Kidney (tissue), 22 donors: ENCODE measurements at places on chromosomes 6 and 20. TPM values are rescaled to one million over a fixed set of nuclear protein-coding genes. Genes with fewer than 3 reads are reported as not detected.

GRCh38 chr20:60238992-60239660 lies 280.9 kb downstream of the CDH26 start:
- no peaks in the 10 kb centered on the region for H3K4me1 ChIP-seq
- H3K4me3 ChIP-seq = no peak overlapping the region
- DNase-seq = no peak
- no peaks in the 10 kb centered on the region for H3K27me3 ChIP-seq
- no peaks in the 10 kb centered on the region for H3K36me3 ChIP-seq

The SLC22A1 gene
- 2.3 TPM for total RNA-seq

DNA sequence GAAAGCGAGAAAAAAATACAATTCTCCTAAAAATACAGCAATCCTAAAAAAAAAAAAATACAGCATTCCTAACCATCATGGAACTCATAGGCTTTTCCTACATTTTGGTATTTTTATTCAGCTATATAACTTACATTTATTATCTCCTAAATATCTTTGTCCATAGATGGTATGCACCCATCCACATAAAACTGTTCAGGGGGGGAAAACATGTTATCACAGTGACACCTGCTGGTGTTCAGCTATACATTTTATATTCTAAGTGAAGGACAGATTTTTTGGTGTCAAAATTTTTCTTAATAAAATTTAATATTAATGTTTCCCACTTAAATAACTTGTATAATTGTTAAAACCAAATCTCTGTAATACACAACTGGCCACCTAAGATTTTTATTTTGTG lies 58.0 kb downstream of the BLOC1S5 start:
- H3K4me1 ChIP-seq = no peaks in the 10 kb centered on the region
- peak; percentile 64 for DNase-seq
- no peaks in the 10 kb centered on the region for H3K27me3 ChIP-seq
- H3K27ac ChIP-seq = no peak overlapping the region
- H3K36me3 ChIP-seq = no peaks in the 10 kb centered on the region

DNA sequence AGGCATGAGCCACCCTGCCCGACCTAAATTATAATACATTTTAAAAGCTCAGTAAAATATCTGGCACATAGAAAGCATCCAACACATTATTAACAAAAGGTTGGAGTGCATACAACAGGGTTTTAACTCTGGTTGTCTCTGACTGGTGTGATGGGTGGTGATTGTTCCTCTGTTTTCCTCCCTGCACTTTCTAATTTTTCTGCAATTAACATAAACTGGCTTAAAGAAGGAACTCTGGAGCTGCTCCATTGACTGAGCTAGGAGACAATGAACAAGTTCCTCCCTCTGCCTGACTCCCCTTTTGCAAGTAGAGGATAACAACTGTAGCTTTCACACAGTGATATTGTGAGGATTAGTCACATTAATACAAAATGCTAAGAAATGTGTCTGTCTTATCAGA lies 48.5 kb upstream of the SIRPG start:
- H3K4me1 ChIP-seq = no peaks in the 10 kb centered on the region
- no peaks in the 10 kb centered on the region for H3K36me3 ChIP-seq
- no peak overlapping the region for H3K27ac ChIP-seq
- DNase-seq = no peak
- no peak overlapping the region for H3K4me3 ChIP-seq

- DNase-seq = no peak
- no peaks in the 10 kb centered on the region for H3K36me3 ChIP-seq
- no peaks in the 10 kb centered on the region for H3K27me3 ChIP-seq
- no peak overlapping the region for H3K27ac ChIP-seq
- no peaks in the 10 kb centered on the region for H3K4me1 ChIP-seq
Measured at GRCh38 chr20:25600632-25601031, 15.3 kb upstream of the NINL start.

The MUC22 gene
- not detected for total RNA-seq

The IPCEF1 gene
- 25.9 TPM for total RNA-seq

The GRM1 gene
- total RNA-seq = 0.19 TPM

DNA sequence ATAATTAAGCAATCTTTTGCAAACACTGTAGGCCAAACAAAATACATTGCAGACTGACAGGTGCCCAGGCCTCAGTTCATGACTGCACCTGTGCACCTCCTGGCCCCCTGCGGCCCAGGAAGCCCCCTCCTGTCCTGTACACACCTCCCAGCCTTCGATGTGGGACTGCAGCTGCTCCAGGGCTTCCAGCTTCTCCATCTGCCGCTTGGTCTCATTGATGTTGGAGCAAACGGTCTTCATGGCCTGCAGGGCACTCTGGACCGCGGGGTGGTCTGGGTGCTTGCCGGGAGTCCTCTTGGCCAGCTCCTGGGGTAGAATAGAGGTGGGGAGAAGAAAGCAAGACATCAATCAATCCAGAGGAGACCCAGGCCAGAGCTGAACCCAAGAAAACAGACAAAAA lies 119.7 kb downstream of the PREX1 start:
- H3K4me1 ChIP-seq = no peaks in the 10 kb centered on the region
- H3K4me3 ChIP-seq = no peak overlapping the region
- no peak for DNase-seq
- no peak overlapping the region for H3K27ac ChIP-seq

DNA sequence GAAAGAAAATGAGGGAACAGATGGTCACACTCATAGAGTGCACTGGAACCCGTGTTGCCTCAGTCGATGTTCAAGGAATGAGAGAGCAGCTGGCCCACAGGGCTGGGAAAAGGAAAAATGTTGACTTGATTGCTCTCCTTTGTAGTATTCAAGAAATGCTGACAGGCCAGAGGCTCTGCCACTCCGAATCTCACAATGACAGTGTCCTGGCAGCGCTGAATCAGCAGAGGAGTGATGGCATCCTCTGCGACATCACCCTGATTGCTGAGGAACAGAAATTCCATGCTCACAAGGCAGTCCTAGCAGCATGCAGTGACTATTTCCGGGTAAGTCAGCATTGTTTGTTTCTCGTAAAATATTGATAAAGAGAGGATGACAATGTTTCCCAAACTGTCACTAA lies 51.3 kb downstream of the KLHL32 start:
- H3K4me3 ChIP-seq = no peak overlapping the region
- H3K36me3 ChIP-seq = no peaks in the 10 kb centered on the region
- no peaks in the 10 kb centered on the region for H3K27me3 ChIP-seq
- no peak overlapping the region for H3K27ac ChIP-seq
- H3K4me1 ChIP-seq = no peaks in the 10 kb centered on the region
- no peak for DNase-seq

DNA sequence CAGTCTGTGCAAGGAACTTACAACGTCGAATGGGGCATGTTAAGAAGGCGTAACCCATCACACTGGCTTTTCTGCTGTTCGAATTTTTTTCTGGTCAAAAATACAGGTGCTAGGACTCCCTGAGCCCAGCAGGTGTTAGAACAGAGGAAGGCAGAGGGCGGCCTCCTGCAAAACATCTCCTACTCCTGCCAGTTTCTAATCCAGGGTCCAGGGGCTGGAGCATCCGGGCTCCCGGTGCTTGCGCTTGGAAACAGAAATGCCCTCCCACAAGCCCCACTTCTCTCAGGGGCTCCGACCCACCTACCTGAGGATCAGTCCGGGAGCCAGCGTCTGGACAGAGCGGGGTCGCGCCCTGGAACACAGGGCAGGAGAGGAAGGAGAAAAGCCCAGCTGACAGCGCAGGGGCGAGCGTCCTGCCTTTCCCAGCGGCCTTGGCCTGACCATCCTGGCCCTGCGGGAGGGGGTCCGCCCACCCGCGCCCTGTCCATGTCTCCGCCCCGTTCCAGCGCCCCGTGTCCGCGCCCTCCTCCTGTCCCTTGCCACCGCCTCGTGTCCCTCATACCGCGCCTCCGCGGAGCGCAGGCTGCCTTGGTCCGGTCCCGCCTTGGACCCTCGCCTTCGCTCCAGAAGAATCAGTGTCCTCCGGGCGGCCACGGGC lies 14.8 kb upstream of the LPA start:
- DNase-seq = no peak
- no peaks in the 10 kb centered on the region for H3K4me1 ChIP-seq
- no peaks in the 10 kb centered on the region for H3K27me3 ChIP-seq
- no peaks in the 10 kb centered on the region for H3K36me3 ChIP-seq
- no peak overlapping the region for H3K27ac ChIP-seq
- H3K4me3 ChIP-seq = peak overlapping the region; percentile 43

The DOK5 gene
- 5.4 TPM for total RNA-seq

DNA sequence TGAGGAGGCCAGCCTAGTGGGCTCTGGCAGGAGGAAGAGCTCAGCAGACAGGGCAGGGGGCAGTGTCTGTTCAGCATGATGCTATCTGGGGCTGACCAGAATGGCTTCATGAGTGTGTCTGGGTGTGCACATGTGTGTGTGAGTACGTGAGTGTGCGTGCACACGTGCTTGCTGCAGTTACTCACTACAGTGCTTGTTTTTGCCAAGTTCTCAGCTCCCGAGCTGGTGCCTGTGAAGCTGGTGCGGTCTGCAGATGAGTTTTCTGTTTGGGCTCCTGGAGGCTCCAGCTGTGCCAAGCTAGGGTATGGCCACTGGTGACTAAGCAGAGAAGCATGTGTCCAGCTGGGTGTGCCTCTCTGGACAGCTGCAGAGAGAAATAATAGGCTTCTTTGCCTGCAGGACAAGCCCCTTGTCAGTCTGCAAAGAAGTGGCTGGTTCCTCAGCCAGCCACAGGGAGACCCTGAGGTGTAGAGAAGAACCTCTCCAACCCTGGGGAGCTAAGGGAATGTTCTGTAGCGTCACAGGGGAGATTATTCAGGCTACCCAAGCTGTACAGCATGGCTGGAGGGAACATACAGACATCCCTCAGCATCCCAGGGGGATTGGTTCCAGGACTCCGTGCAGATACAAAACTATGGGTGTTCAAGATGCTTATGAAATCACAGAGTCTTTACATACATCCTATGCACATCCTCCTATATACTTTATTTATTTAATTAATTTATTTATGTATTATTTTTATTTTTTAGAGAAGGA lies 40.2 kb upstream of the FAM50B start:
- no peak overlapping the region for H3K4me3 ChIP-seq
- H3K27ac ChIP-seq = no peak overlapping the region
- DNase-seq = no peak

DNA sequence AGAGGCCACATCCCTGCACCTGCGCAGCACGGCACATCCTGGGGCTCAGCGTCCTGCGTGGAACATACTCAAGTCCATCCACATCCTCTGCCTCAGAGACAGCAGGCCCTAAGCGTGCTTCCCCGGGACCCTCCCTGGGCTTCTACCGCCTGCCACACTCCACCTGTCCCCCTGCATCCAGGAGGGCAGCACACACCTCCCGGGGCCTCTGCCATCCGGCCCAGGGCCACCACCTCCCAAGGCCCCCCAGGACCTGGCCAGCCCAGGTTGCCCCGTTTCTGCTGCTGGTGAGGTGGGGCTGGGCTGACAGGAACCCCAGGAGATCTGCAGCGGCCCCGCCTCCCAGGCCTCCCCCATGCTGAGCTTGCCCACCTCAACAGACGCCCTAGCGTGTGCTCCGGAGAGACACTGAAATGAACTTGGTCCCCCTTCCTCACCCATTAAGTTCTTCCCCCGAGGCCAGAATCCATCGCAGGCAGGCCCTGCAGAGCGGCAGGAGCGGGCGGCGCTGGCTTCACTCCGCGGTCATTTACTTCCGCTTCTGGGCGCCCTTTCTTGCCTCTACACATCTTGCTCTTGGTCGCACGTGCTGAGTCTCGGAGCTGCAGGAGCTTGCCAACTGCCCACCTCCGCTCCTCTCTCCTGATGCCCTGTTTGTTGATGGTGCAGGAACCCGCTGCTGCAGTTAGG lies 235.3 kb downstream of the TAF4 start:
- no peak overlapping the region for H3K27ac ChIP-seq
- H3K4me1 ChIP-seq = no peaks in the 10 kb centered on the region
- H3K4me3 ChIP-seq = no peak overlapping the region
- H3K27me3 ChIP-seq = no peaks in the 10 kb centered on the region
- DNase-seq = no peak
- no peaks in the 10 kb centered on the region for H3K36me3 ChIP-seq

- no peak for DNase-seq
- no peak overlapping the region for H3K27ac ChIP-seq
- no peaks in the 10 kb centered on the region for H3K36me3 ChIP-seq
Measured at GRCh38 chr6:33445119-33445603, 9.2 kb upstream of the ZBTB9 start.

- no peak overlapping the region for H3K27ac ChIP-seq
- DNase-seq = no peak
Measured at GRCh38 chr6:45109551-45109950, 218.6 kb upstream of the RUNX2 start.

DNA sequence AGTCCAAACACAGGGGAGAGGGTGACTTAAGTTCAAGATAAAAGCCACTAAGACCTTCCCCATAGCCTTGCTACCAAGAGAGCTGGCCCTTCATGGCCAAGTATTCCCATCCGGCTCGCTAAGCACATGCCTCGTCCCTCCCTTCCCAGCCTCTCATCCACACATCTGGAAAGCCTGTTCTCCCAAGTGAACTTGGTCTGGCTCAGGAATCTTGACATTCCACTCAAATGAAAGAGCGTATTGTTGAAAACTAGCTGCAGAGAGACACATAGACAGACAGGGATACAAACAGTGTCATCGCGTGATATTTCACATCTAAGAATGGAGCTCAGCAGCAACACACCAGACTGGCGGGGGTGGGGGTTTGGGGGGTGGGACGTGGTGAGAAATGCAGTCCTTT lies 182.8 kb upstream of the FOXQ1 start:
- no peak for DNase-seq
- H3K4me3 ChIP-seq = peak overlapping the region; percentile 39
- H3K36me3 ChIP-seq = no peaks in the 10 kb centered on the region
- no peaks in the 10 kb centered on the region for H3K27me3 ChIP-seq
- H3K27ac ChIP-seq = no peak overlapping the region

DNA sequence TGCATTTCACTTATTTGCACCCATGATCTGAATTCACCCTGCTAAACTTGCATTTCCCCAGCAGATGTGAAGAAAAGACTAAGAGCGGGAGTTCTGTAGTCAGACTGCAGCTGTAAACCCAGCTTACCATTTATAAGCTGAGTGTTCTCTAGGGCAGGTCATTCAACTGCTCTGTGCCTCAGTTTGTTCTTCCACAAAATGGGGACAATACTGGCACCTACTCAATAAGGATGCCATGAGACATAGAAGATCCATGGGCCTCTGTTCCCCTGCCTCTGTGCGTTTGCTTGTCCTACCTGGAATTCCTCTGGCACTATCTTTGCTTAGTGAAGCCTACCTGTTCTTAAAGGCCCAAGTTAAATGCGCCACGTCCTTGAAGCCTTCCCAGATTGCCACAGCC lies 12.2 kb upstream of the MDFI start:
- H3K4me3 ChIP-seq = no peak overlapping the region
- no peak overlapping the region for H3K27ac ChIP-seq
- no peaks in the 10 kb centered on the region for H3K27me3 ChIP-seq
- H3K4me1 ChIP-seq = peaks cover 2% of the 10 kb centered on the region

DNA sequence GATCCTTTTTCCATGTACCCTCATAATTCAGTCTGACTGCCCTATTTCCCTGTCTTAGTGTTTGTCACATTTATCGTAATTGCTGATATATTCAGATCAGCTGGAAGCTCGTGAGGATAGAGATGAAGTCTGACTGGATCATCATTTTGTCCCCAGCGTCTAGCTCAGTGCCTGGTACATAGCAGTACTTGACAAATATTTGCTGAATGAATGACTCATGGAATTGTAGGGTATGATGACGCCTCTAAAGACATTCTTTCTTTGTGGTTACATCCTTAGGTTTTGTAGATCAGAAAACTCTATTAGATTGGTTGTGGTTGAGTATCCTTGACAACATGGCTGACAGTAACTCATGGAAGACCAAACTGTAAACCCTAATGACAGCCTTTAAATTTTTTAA lies 68.9 kb downstream of the MTHFD1L start:
- H3K4me3 ChIP-seq = no peak overlapping the region
- H3K27ac ChIP-seq = no peak overlapping the region
- H3K36me3 ChIP-seq = no peaks in the 10 kb centered on the region
- DNase-seq = no peak

GRCh38 chr20:24453869-24454268 lies 15.6 kb upstream of the SYNDIG1 start:
- no peaks in the 10 kb centered on the region for H3K27me3 ChIP-seq
- H3K4me1 ChIP-seq = no peaks in the 10 kb centered on the region
- DNase-seq = no peak
- H3K4me3 ChIP-seq = no peak overlapping the region
- H3K27ac ChIP-seq = no peak overlapping the region

The SEC23B gene
- total RNA-seq = 67.3 TPM
